ENCODE measurements at places on chromosomes 16 and 17.

DNA sequence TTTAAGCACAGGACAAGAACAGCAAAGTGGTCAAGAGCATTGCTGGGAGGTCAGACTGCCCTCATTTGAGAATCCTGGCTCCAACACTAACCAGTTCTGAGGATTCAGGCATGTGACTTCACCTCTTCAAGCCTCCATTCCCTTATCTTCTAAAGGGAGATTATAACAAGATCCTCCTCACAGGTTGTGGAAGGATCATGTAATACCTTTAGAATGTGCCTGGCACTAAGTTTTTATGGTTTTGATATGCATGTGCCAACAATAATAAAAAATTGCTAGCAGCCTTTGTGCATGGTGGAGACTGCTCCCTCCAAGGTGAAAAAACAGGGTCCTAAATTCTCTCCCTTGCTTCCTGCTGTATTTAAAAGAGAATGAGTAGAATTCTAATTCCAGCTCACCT, 36.0 kb upstream of the ADAMTS18 start:
- no peak for DNase-seq

DNA sequence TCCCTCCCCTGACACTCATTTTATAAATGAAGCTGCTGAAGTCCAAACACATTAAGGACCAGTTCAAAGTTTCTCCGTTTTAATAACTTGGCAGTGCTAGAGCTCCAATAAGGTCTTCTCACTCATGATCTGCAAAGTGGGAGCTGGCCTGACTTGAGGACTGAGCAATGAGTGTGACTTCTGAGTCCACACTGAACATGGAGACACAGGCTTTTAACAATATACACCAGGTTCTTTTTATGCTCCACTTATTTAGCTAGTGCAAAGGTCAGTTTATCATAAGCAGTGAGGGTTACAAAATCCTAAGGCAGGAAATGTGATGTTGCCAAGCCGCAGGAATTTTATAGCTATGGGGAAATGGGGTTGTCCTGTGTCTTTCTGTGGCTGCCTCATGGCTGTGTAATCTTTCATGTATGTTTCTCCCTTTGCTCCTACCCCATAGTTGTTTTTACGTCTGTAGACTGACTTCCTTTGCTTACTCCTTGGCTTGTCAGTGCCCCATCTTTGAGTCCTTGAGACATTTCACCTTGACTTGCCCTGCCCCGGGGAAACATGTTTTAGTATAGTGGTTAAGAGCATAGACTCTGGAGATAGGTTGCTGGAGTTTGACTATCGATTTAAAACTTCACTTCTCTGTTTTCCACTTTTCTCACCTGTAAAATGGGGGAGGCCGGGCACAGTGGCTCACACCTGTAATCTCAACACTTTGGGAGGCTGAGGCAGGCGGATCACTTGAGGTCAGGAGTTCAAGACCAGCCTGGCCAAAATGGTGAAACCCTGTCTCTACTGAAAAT, 12.2 kb upstream of the MMD start:
- DNase-seq: no peak

DNA sequence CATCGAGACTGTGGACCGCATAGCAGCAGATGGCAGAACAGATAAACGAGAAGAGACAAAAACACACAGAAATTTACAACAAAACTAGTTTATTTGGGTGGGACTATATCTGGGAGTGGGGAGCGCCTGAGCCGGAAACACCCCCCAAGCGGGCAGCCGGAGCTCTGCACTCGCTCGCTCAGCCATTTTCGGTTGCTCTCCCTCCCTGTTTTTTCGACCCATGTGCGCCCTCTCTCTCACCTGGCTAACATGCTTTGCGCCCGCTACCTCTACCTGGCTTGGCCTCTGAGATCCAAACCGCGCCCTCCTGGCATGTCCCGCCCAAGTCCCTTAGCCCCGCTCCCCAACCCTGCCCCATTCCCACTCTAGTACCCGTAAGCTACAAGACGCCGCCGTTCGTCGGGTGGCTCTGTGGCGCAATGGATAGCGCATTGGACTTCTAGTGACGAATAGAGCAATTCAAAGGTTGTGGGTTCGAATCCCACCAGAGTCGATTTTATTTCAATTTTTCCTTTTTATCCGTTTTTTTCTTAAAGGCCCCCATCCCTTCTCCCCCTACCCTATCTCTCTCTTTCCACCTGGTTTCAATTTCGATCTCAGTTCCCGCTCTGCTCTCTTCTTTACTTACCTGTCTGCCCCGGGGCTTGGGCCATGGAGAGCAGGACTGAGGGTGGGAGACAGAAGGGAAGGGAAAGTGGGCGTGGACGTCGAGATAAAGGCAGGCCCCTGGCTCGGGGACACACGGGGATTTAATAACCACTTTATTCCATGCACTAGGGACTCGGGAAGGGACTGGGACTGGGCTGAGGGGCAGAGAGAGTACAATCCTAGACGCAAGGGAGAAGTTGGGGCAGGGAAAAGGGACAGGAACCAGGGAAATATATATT, 2.4 kb upstream of the ALOXE3 start:
- peak; percentile 74 for DNase-seq

DNA sequence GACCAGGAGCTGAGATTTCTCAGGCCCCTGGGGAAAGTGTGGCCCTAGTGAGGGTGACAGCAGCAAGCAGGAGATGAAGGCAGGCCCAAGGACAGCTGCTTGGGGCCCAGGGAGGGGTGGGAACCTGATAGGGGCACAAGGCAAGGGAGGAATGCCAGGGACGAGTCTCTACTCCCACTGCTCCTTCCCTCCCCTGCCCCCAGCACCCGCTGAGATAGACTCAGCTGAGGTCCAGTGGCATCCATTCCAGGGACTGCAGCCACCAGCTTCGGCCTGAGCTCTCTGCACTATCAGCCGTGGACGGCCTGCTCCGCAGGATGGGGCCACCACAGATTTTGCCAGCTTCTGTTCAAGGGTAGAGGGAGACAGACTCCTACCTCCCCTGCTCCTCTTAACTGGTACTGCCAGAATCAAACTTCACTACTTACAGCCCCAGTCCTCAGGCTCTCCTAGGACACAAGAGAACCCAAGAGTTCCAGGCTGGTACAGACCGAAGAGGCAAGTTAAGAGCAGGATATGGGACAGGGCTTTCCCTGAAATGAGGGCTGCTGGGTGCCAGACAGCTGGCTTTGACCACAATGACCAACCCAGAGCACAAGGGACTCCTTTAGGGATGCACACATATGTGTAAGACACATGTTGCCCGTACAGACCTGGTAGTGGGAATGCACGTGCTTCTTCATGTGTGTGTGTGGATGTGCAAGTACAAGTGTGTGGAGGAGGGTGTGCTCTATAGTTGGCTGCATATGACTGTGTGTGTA, 5.5 kb downstream of the CACNB1 start:
- no peak for DNase-seq

- DNase-seq: no peak
These were observed 2.4 kb upstream of the CXCL16 start for GRCh38 chr17:4742133-4742532.

- no peak for DNase-seq
These were observed 467.3 kb downstream of the PMP22 start for GRCh38 chr17:14797801-14798200.

DNA sequence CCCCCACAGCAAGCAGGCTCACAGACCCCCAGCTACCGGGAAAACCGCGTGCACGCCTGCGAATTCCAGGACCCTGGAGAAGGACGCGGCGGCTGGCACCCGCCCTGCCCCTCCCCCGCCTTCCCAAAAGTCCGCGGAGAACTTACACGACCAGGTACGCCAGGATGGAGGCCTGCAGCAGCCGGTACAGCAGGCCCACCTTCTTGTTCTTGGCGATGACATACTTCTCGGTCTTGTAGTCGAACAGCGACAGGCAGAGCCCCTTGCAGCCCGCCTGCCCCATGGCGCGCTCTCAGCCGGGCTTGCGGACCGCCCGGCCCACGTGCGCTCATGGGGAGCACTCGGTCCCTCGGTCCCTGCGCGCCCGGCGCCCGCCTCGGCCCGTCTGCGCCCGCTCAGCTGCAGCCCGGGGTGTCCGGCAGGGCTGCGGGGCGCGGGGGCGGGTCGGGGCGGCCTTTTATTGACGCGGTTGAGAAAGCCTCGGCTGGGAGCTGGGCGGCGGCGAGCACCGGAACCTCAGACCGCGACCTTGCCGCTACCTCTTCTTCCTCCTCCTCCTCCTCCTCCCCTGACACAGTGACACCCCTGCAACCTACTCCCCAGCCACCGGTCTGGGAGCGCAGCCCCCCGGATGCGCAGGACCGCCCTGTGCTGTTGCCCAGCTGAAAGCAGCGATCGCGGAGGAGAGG, at the start of gene P2RX5:
P2RX5 (minus strand) TSS at position 433 of the 689 bp plus-strand sequence; CDS start at position 283, 150 bp downstream.
- peak; percentile 21 for DNase-seq

DNA sequence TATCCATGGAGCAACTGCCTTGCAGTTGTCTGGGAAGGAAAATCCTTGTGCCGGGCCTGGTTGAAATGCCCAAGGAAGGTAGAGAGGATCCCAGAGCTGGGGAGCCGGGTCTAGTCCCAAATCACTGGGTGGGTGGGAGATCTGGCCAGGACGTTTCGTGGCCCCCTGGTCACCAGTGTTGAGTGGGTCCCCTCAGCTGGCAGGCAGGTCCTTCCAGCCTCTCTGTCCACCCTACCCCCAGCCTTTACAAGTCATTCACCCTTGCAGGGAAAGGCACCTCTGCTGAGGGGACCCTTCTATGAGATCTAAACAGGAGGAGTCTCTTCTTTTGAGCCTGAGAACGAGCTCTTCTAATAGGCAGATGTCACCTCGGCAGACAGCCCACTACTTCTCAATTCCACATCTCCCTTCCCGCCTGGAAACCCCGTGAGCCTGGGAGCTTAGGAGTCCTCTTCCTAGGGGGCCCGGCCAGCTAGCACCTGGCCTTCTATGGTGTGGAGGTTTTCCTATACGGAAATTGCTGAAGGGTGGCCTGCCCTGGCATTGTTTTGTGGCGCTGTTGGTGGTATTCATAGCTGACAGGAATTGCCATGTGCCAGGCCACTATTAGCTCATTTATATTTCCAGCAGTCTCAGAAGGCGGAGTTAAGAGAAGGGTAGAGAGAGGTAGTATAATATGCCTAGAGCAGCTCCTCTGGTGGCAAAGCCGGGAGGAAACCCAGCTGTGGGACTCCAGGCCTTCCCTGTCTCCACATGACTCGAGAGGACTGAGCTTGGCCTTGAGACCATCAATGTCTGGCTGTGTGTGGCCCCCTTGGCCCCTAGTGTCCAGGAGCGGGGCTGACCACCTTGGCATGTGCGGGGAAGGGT, 13.3 kb downstream of the MPRIP start:
- no peak for DNase-seq

- no peak for DNase-seq
These were observed 201.6 kb downstream of the HS3ST4 start for GRCh38 chr16:25893332-25893731.

DNA sequence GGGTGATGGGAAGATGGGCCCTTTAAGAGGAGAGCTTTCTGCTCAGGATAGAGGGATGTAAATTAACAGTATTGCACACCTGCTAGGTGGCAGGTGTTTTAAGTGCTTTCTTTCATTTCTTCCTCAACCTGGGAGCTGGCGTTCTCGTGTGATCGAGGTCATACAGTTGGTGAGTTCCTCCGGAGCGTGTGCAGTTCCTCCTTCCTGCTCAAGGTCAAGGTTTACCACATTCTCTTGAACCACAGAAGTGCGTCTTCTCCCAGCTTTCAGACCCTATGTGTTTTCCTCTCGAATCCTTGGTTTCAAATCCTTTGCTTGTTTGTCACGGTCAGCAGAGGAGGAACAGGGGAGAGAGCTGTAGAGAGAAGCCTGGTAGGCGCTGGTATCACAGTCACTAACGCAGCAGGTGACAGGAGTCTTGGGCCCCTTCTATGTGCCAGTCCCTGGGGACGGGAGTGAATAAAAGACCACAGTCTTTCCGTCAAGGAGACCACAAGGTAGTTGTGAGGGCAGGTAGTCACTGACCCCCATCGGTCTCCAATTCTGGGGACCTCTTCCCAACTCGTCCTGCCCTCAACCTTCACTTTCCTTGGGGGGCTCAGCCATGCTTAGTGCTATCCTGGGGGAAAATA, 791 bp downstream of the DNAI2 start:
- DNase-seq: no peak

DNA sequence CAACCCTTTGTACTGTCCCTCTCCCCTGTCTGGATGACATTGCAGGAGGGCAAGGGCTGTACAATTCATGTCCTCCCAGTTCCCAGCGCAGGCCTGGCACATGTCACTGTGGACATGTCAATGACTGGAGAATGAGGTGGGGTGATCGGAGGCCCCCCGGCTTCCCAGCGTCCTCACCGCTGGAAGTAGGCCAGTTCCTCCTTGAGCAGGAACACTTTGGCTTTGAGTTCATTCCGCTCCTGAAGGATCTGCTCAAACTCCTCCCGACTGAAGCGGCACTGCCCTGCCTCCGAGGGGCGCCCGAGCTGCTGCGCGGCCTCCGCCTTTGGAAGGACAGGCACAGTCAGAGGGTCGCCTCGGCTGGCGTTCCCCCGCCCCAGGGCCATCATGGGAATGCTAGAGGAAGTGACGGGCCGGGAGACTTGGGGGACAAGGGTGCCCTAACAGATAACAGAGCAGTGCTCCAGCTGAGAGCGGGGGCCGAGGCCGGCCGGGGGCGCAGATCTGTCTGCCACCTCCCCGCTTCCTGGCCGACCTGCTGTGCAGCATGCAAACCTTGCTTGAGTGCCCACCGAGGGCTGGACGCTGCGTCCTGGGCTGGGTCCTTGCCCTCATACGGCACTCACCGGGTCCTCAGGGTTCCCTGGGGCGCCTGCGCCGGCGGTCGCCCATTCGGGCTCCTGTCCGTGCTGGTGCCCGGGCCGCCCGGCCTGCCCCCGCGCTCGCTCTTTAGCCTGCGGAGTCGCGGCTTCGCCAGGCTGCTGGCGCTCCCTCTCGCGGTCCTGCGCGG, 1.3 kb downstream of the RILP start:
- DNase-seq: no peak

DNA sequence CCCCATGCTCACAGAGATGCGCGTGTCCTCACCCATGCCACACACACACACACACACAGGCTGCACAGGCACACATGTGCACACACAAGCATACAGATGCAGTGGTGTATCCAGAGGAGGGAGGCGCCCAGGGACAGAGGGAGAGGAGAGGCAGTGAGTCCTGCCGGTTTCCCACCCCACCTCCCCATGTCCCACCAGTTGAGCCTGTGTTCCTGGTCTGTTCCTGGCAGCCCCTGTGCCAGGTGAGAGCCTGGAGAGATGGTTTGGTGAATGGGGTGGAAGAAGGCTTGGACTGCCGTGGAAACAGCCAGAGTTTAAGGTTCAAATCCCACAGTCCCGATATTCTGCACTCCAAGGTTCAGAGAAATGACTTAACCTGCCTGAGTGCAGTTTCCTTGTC, 10.2 kb upstream of the FADS6 start:
- no peak for DNase-seq

DNA sequence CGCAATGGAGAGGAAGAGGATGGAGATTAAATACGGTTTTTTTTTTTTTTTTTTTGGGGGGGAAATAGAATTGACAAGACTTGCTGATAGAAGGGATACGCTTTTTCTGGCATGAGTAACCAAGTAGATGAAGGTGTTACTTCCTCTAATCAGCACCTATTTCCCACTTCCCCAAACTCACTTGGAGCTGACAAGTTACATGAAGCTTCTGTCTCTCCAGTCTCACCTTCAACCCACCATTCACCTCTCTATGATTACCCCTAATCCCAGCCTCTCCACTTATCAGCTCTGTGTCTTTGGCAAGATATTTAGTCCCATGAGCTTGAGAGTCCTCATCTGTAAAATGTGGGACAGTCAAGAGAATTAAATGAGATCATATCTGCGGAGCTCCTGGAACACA, 185.9 kb upstream of the HS3ST3A1 start:
- DNase-seq: no peak
